ENCODE measurements at places on chromosomes 2 and 18.

DNA sequence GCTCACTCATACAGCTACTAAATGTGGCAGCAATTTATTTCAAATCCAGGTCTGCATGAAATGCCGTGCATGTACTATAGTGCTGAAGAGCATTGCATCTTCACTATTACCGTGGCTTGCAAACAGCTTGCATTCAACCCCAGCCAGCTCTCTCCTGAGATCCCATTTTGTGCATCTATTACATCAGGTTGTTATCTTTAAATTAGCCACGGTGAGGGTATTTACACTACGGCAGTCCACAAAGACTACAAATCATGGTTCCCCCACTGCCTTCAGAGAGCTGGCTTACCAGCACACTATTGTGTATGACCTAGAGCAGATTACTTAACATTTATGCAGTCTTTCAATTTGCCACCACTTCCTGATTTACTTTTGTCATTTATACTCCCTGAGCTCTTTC is 621.3 kb upstream of the LRATD1 start:
- no peak for DNase-seq

DNA sequence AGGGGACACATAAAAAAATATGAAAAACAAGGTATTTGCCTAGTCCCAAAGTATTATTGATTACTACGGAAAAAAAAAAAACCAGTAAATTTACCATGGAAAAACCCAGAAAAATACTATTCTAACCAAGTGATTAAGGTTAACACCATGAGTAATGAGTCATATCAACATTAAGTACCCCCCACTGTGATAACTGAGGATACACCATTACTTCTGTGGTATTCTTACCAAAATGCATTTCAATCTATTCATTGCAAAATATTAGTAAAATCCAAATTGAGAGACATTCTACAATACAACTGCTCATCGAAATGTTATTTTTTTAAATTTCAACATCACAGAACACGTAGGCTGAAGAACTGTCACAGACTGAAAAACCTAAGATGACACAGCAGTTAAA is 669.8 kb downstream of the ZEB2 start:
- no peak for DNase-seq

- DNase-seq: no peak
Observed at GRCh38 chr2:162013514-162014475, 60.2 kb downstream of the DPP4 start.

DNA sequence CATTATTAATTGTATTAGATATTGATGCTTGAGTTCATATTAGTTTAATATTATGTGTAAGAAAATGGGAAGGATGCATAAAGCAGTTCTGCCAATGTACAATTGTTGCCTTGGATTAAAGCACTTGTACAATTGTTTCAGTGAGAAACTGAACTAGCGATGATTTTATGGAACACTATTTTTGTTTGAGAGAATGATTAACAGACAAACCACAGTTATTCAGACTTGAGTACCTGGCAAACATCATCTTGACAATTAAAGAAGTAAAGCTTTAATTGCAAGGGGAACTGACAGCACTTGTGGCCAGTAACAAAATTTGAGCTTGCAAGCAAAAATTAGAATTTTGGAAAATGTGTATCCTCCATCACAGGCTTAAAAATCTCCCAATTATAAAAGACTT is 214.3 kb downstream of the RIT2 start:
- no peak for DNase-seq

DNA sequence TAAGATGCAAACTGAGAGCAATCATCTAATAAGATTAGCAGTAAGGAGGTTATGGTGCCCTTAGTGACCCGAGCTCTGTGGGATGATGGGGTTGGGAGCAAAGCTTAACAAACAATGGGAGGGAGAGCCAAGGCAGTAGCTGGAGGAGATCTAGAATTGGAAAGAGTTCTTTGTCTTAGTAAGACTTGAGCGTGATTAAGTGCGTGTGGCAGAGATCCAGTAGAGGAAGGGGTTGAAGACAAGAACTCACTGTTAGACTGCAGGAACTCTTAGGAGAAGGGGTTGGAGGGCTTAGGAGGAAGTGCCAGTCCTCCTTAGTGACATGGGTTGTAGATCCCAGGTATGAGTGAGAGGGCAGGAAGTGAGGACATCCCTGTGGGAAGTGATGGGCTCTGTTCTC is 184.7 kb downstream of the GFPT1 start:
- DNase-seq: no peak

DNA sequence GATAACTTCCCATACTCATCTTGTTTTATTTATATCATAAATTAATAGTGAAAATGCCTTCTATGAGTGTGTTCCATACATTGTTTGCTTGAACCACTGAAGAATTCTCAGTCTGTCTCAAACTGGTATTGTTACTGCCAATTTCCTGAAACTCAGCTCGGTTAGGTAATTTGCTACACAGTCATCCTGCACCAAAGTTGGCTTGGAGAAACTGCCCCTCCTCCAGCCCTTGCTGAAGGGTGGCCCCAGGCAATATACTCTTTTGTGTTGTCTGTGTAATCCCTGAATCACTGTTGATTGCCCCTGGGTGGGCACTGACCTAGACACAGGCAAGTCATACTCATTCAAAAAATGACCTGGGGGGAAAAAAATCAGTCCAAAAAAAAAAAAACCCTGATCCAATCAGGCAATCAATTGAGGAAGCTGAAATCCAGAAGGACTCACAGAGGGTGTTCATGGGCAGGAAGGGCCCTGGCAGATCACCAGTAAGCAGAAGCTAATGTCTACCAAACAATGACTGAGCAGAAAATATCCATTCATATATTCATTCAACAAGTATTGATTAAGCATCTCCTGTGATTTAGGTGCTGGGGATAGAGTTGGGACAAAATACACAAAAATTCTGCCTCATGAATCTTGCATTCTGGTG is 3.8 kb upstream of the SESTD1 start:
- no peak for DNase-seq

- DNase-seq: no peak
Observed at GRCh38 chr2:48129293-48129950, 223.1 kb upstream of the FBXO11 start.

All from esophagus squamous epithelium (tissue), 5 donors.